Cortex of kidney (tissue), 1 donor: ENCODE measurements at places on chromosomes 12 and 14.

- no peak for DNase-seq
Observed at GRCh38 chr14:20734430-20734806, 11.3 kb upstream of the EDDM3A start.

DNA sequence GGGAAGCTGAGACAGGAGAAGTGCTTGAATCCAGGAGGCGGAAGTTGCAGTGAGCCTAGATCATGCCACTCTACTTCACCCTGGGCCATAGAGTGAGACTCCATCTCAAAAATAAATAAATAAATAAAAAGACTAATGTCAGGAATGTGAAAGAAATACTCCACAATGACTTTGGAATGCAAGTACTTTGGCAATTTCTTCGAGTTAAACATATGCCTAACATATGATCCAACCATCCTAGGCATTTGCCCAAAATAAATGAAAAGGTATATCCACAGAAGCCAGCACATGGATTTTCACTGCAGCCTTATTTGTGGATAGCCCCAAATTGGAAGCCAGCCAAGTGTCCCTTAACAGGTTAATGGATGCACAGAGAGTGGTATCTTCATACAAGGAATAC is 357.9 kb upstream of the TMEM132C start:
- no peak for DNase-seq

DNA sequence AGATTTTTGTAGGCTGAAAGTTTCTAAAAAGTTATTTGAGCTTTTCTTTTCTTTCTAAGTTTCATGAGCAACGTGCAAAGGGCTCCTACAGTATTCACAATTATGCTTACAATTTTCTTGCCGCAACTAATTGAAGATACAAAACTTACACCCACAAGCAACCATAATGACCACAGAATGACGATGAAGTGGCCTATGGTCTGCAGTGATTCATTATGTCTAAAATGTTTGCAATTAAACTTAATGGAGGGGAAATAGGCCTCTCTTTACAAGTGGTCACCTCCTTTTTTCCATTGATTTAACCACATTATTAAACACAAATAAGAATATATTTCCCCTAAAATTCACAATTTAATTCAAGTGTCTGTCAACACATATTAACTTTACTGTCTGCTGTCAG is 732.6 kb upstream of the FLRT2 start:
- no peak for DNase-seq

DNA sequence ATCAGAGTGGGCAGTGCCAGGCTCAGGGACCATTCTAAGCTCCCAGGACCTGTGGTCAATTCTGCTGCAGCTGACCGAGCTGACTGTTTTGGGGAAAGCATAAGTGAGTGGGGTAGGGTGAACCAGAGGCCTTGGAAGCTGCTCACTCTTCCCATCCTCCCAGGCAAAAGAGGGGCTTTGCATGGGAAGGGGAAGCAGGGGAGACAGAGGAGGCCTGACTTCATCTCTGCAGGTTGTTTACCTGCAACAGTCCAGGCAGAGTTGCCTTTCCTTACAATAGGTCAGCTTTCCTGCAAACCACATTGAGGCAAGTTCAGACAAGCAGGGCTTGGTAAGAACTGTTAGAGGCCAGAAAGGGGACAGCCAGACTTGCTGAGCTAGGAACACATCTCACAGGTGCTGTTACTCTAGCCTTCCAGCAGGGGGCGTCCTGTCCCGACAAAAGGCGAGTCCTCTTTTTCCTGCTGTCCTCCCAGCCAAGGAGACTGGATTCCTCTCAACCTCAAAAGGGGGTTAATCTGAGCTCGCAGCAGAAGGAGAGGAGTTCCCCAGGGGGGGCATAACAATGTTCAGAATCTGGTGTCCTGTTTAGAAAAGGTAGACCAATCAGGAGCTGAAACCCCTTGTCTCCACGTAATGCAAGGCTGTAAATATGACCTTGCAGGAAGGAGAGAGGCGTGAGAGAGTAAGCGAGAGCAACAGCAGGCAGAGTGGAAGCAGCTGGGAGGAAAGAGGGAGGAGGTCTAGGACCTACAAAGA is 4.3 kb upstream of the DHRS2 start:
- DNase-seq: no peak

DNA sequence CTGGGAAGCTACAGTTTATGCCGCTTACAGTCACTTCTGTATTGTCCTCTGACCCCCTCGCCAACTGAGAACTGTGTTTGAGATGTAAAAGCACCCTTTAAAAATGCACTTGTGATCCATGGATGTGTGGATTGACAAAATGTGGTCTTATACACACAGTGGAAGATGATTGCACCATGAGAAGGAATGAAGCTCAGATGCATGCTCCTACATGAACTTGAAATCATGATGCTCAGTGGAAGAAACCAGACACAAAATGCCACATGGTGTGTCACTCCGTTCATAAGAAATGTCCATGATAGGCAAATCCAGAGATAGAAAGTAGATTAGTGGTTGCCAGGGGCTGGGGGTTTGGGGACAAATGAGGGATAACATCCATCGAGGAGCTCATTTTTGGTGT is 58.0 kb downstream of the PITPNM2 start:
- no peak for DNase-seq

DNA sequence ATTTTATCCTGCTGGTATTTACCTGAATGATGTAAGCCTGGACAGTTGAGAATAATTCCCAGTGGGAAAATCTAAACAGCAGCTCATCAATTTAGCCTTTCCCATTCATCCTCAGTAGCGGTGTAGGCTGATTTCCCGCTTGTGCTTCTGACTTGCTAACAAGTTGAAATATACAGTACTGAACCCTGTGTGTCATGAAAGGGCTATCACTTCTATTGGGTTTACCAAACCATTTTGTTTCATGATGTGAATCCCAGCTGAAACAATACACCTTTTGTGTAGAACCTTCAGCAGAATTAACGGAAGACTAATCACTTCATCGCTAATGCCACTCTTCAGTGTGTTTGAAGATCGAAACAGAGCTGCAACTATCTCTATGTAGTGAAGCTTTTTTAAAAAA is 88.4 kb downstream of the POLR3B start:
- no peak for DNase-seq

DNA sequence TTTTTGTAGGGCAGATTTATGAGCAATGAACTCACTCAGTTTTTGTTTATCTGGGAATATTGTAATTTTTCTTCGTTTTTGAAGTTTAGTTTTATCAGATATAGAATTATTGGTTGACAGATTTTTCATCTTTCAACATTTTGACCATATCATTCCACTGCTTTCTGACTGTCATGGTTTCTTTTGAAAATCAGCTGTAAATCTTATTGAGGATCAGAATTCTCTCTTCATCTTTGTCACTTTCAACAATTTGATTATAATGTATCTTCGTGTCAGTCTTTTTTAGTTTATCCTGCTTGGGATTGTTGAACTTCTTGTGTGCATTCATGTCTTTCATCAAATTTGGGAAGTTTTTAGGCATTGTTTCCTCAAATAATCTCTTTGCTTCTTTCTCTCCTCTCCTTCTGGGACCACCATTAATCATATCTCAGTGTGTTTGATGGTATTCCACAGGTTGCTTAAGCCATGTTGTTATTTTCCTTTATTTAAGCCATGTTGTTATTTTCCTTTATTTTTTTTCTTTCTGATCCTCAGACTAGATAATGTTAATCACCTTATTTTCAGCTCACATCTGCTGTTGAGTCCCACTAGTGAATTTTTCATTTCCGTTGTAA is 229.7 kb upstream of the GARIN2 start:
- no peak for DNase-seq

DNA sequence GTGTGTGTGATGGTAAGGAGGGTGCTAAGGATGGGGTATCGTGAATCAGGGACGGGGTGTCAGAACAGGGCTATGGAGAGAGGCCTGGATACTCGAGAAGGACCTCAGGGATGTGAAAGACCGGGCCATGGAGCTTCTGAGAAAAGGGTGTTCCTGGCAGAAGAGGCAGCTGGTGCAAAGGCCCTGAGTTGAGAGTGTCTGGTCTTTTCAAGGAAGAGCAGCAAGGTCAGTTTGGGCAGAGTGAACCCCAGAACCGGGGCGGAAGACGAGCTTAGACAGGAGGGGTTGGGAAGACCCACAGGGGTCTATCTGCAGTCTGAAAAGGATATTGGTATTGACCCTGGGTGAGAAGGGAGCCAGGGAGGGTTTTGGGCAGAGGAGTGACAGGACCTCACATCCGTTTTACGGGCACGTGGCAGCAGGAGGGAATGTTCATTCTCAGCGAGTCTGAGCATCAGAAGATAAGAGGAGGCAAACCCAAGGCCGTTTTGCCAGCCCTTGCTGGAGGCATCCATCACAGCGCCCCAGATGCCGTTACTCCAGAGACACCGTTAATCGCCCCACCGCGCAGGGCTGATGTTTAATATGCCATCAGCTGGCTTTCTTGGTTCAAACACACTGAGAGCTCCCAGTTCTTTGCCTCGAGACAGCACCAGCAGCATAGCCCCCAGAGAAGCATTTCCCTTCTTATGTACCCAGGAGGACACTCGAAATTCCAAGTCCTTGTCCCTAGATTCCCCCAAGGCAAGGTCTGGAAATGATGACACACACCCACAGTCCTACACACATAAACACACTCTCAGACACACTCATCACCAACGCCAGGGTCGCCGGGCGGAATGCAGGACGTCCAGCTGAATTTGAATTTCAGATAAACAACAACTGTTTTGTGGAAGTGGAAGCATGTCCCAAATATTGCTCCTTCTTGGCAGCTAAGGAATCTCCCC is 41.4 kb upstream of the EML1 start:
- no peak for DNase-seq

DNA sequence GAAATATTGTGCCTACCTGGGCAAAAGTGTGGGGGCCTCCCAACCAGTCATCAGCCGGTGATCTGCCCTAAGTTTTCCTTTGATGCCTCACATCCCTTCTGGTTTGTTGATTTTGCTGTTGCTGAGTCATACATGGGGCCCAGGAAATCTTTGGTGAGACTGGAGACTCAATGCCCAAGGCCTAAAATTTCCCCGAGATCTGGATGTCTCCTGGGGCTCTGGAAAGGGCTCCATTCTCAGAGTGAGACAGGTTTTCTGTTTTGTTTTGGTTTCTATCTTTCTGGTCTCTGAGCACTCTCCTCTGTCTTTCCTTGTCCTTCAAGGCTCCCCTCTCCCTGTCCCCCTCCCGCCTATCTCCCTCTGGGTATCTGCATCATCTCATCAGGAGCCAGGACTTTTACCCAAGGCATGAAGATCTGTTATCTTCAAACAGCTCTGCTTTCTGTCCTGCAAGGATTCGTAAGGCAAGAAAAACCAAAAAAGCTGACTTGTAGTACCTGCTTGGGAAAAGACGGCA is 152.8 kb upstream of the MAX start:
- DNase-seq: no peak

DNA sequence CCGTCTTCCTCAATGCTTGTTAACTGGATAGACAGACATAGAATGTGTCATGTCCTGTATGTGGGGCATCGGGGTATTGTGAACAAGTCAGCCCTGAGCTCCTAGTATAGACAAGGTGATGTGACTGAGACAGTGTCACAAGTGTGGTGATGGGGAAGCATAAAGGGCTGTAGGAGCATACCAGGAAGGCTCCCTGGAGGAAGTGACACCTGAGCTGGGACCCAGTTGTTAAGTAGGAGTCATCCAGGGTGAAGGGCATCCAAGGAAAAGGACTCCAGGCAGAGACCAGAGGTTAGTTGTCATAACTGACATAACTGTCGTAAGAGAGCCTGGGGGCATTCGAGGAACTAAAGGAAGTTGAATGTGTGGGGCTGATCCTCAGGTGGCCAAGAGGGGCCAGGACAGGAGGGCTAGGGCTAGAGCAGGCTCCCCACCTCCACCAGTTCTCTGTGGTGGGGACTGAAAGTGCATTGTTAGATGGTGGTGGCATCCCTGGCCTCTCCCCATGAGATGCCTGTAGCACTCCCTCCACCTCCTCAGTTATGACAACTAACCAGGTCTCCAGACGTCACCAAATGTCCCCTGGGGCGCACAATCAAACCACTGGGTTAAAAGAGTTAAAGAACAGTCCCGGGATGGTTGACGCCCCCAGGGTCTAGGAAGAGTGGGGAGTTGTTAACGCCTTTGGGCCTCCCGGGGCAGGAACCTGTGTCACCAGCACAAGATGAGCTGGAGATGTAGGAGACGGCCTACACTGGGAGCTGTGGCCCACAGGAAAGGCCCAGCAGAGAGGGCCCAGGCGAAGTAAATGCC is 2.4 kb downstream of the FICD start:
- no peak for DNase-seq

GRCh38 chr12:124576061-124576650 is 8.7 kb upstream of the NCOR2 start:
- no peak for DNase-seq

GRCh38 chr14:85596562-85596961 is 66.6 kb downstream of the FLRT2 start:
- no peak for DNase-seq
